ENCODE measurements at places on chromosomes 11 and 22.

GRCh38 chr11:69294571-69295078, 670 bp downstream of the MYEOV start:
- no peak for DNase-seq

DNA sequence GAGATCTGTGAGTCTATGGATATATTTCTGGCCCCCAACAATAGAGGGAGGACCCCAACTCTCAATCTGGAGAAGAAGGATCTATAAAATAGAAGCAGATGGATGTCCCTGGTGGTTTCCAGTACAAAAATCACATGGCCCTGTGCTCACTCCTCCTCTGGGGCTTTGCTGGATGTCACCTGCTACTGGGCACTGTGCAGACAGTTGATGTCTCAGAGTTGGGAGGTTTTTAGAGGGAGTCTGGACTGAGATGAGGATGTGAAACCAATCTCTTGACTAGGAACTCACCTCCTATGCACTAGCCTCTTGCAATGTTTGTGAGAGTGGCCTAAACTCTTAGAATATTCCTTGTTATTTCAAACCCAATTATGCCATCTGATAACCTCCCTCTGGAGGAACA, 107.2 kb downstream of the SCN3B start:
- no peak for DNase-seq

GRCh38 chr11:61602775-61603569, 22.1 kb upstream of the SYT7 start:
- no peak for DNase-seq

DNA sequence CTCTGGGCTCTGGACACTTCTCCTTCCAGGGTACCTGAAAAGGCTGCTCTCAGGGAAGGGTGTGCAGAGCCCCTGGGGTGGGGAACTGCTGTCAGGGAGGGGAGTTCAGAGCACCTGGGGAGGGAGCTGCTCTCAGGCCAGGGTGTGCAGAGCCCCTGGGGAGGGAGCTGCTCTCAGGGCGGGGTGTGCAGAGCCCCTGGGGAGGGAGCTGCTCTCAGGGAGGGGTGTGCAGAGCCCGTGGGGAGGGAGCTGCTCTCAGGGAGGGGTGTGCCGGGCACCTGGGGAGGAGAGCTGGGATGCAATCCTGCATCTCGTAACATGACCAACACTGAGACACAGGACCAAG, 764.2 kb downstream of the BRD1 start:
- no peak for DNase-seq

- peak; percentile 97 for DNase-seq
Observed at GRCh38 chr11:65859095-65859811, 980 bp upstream of the MUS81 start.

- no peak for DNase-seq
Observed at GRCh38 chr22:46073683-46074504, 76.4 kb upstream of the PPARA start.

DNA sequence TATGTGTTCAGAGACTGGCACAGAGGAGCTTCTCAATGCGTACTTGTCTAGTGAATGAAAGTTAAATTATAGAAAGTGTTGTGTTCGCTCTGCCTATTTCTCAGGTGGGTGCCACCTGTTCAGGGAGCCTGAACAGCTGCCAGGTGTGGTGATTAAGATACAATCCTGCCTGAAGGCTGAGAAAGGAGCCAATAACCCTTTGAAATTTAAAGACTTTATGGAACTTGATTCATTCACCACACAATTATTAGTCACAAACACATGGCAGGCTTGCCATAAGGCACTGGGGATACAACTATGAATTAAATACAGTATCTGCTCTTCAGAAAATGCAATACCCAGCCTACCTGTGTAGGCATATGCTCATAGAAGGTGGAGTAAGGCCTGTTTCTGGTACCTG, 92.9 kb upstream of the AMOTL1 start:
- no peak for DNase-seq

DNA sequence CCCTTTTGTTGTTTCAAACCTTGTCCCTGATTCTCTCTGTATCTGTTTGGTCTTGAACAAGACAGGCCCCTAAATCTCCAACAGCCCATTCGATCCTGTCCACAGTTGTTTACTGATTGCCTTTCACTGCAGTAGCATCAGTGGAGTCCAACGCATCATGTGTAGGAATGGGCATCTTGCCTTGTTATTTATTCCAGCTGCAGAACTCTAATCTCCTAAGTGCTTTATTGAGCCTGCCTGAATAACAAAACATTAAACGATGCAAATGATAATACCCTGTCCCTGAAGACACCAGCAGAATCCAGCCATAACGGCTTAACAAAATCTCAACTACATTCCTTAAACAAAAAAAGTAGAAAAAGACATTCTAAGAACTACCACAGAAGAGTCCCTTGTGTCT, 50.1 kb downstream of the SLC35F2 start:
- no peak for DNase-seq

All from CD4-positive, alpha-beta T cell treated with Interleukin-10 for 1 hour (primary cell).